ENCODE measurements at places on chromosomes 11 and 22.

DNA sequence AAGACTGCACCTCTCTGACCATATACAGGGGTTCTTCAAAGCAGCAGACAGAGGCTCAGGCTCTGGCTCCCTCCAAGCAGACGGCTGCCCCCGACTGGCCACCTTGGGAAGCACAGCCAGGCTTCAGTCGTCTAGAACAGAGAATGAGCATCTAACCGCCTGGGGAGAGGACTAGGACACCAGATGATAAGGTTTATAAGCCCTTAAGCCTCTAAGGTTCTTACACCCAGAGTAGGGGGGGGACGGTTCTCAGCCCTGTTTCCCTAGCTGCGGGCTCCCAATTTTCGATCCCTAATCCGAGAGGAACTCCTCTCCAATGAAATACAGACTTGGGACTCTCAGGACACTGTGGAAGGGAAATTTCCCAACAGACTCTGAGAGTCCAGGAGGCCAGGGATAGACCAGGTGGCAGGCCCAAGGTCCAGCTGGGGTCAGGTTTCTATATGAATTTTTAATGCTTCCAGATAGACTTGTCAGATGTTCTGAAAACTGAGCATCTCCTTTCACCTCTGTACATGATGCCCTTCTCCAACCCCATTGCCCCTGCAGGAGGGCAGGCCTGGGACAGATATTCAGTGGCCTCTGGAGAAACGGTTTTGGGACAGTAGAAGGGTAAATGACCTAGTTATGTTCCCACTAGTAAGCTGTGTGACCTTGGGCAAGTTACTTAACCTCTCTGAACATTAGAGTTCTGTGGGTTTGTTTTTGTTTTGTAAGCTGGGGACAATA is 20.2 kb downstream of the RTN4RL2 start:
- peaks cover 11% of the 10 kb centered on the region for H3K36me3 ChIP-seq
- no peak overlapping the region for H3K27ac ChIP-seq
- peaks cover 6% of the 10 kb centered on the region for H3K27me3 ChIP-seq
- DNase-seq: no peak
- H3K4me1 ChIP-seq: peaks cover 12% of the 10 kb centered on the region

DNA sequence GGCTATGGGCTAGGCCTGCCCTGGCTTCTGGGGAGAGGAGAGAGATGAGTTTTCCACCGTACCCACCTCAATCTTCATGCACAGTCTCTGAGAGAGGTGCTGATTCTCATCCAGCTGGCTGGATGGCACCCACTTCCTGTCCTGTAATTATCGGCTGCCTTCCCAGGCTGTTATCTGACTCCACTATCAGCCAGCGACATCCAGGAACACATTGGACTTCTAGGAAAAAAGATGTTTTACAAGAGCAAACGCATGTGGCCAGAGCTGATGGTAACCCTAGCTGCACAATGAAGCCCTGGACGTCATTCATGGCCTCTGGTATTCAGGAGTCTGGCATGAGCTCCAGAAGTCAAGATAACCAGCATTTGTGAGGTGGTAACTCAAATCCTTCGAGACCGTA is 137.4 kb downstream of the EHF start:
- H3K27me3 ChIP-seq: no peaks in the 10 kb centered on the region
- no peak overlapping the region for H3K4me3 ChIP-seq
- H3K4me1 ChIP-seq: no peaks in the 10 kb centered on the region
- no peak overlapping the region for H3K27ac ChIP-seq
- H3K36me3 ChIP-seq: no peaks in the 10 kb centered on the region

GRCh38 chr11:8373519-8374432 is 110.1 kb upstream of the LMO1 start:
- H3K4me1 ChIP-seq: no peaks in the 10 kb centered on the region
- no peak overlapping the region for H3K27ac ChIP-seq

GRCh38 chr11:82927264-82927880 is 25.8 kb downstream of the DDIAS start:
- no peaks in the 10 kb centered on the region for H3K36me3 ChIP-seq
- H3K4me1 ChIP-seq: no peaks in the 10 kb centered on the region
- no peak for DNase-seq
- no peaks in the 10 kb centered on the region for H3K27me3 ChIP-seq
- H3K27ac ChIP-seq: no peak overlapping the region

DNA sequence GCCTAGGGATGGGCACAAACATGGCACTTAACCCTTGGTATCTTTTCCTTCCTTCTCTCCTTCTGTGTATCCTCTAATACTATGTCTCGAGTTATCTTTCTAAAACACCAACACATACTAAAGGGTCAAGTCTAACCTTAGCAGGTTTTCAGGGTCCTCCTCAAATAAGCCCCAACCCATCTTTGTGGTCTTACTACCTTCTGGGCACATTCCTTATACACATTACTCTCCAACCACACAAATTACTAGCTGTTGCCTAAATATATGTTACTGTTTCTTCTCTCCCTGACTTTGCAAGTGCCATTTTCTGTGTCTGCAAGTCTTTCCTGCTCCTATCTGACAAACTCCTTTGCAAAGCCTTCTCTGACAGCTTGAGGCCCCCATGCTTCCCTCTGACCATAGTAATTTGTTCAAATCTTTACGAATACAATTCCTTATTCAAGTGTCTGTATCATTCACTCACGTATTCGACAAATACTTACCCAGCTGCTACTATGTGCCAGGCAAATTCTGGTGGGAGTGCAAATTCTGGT is 15.8 kb upstream of the NUP160 start:
- no peaks in the 10 kb centered on the region for H3K27me3 ChIP-seq
- no peaks in the 10 kb centered on the region for H3K36me3 ChIP-seq
- no peak overlapping the region for H3K27ac ChIP-seq
- peaks cover 11% of the 10 kb centered on the region for H3K4me1 ChIP-seq
- H3K4me3 ChIP-seq: no peak overlapping the region
- no peak for DNase-seq

GRCh38 chr11:4191031-4191571 is 96.5 kb downstream of the RRM1 start:
- H3K4me3 ChIP-seq: no peak overlapping the region
- DNase-seq: peak; percentile 20
- H3K4me1 ChIP-seq: peaks cover 20% of the 10 kb centered on the region
- no peak overlapping the region for H3K27ac ChIP-seq

DNA sequence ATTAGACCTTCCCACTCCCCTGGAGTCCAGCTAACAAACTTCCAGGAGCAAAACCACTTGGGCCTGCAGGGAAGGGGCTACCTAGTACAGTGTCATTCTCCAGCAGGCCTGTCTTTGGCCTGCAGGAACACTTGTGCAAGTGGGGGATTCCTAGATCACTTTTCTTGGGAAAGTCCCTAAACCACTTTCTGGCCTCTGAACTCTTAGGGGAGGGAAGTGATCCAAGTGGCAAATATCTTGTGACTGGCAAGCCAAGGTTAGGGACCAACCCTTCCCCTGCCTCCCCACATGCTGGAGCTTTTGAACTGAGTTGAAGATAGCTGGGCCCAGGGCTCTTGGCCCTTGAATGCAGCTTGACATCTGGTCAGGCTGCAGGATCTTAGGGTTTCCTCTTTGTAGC is 17.2 kb downstream of the PPFIBP2 start:
- no peaks in the 10 kb centered on the region for H3K4me1 ChIP-seq
- H3K36me3 ChIP-seq: no peaks in the 10 kb centered on the region
- no peak for DNase-seq
- H3K27ac ChIP-seq: no peak overlapping the region

DNA sequence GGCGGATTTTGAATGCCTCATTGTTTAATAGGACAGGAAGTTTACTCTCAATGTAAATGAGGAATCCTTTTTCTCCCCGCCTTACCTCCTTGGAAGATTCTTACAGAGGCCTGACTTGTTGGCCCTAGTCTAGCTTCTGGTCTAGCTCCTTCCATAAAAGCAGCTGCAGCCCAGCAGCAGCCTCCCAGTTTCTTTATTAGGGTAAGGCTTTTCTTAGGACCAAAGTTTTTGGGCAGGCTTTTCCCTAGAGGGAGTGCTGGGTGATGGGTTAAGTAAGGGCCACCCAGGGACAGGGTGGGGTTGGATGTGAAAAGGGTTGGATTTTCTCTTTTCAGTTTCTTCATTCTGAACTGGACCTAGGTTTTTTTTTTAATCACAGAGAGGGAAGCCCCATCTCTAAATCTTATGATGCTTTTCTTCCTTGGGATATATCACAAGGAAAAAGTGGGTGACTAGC is 49.7 kb downstream of the LIF start:
- no peaks in the 10 kb centered on the region for H3K36me3 ChIP-seq
- H3K4me3 ChIP-seq: peak overlapping the region; percentile 30
- H3K27me3 ChIP-seq: no peaks in the 10 kb centered on the region
- no peak for DNase-seq
- peak overlapping the region; percentile 78 for H3K27ac ChIP-seq
- peaks cover 20% of the 10 kb centered on the region for H3K4me1 ChIP-seq

GRCh38 chr11:33928564-33928963 is 36.7 kb upstream of the LMO2 start:
- no peaks in the 10 kb centered on the region for H3K27me3 ChIP-seq
- H3K27ac ChIP-seq: no peak overlapping the region
- DNase-seq: no peak
- no peak overlapping the region for H3K4me3 ChIP-seq

DNA sequence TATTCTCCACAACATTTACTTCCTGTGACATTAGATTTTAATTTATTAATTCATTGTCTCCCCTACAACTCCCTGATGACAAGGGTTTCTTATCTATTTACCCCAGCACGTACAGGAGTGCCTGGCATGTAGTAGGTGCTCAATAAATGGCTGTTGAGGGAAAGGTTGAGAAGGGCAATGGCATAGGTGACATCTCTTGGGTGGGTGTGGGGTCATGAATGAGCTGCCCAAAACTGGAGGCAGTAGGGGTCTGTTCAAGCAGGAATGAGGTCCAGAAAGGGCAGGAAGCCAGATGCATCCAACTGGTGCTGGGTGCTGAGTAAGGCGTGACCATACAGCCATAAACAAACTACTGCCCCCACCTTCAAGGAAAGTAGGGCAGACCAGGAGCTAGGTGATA is 2.8 kb downstream of the VWCE start:
- no peak for DNase-seq
- H3K4me1 ChIP-seq: peaks cover 21% of the 10 kb centered on the region
- H3K36me3 ChIP-seq: no peaks in the 10 kb centered on the region

GRCh38 chr11:66637557-66638176 is 836 bp upstream of the RBM4 start:
- peaks cover 3% of the 10 kb centered on the region for H3K36me3 ChIP-seq
- H3K27ac ChIP-seq: peak overlapping the region; percentile 77
- no peaks in the 10 kb centered on the region for H3K27me3 ChIP-seq

- no peaks in the 10 kb centered on the region for H3K36me3 ChIP-seq
- H3K4me1 ChIP-seq: no peaks in the 10 kb centered on the region
- no peak overlapping the region for H3K27ac ChIP-seq
- H3K4me3 ChIP-seq: no peak overlapping the region
These were observed 22.9 kb upstream of the FGF3 start for GRCh38 chr11:69841859-69842698.

GRCh38 chr11:34595391-34595790 is 25.5 kb upstream of the EHF start:
- H3K27me3 ChIP-seq: no peaks in the 10 kb centered on the region
- H3K4me1 ChIP-seq: no peaks in the 10 kb centered on the region
- no peaks in the 10 kb centered on the region for H3K36me3 ChIP-seq
- no peak overlapping the region for H3K27ac ChIP-seq
- no peak for DNase-seq

- H3K36me3 ChIP-seq: no peaks in the 10 kb centered on the region
- H3K4me1 ChIP-seq: no peaks in the 10 kb centered on the region
- no peak overlapping the region for H3K4me3 ChIP-seq
- no peak for DNase-seq
- H3K27me3 ChIP-seq: no peaks in the 10 kb centered on the region
- H3K27ac ChIP-seq: no peak overlapping the region
These were observed 26.8 kb upstream of the RAG1 start for GRCh38 chr11:36540998-36541397.
